Kidney (tissue), 22 donors: ENCODE measurements at places on chromosomes 6 and 20. TPM values are rescaled to one million over a fixed set of nuclear protein-coding genes. Genes with fewer than 3 reads are reported as not detected.

DNA sequence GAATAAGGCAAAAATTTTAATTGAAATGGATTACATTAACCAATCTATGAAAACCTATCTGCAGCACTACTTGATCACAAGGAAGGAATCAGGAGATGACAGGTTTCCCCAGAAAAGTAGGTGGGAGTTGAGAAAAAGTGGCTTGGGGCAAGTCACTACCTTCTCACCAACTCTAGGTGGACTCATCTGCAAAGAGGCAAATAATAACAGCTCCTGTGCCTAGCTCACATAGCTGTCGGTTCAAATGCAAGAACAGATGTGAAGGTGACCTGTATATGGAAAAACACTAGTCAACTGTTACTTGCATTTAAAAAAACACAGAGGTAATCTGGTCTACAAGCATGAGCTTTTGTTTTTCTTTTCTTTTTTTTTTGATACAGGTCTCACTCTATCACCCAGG is 67.2 kb downstream of the POPDC3 start:
- H3K27ac ChIP-seq = no peak overlapping the region
- no peak for DNase-seq
- H3K36me3 ChIP-seq = no peaks in the 10 kb centered on the region
- H3K4me1 ChIP-seq = no peaks in the 10 kb centered on the region

DNA sequence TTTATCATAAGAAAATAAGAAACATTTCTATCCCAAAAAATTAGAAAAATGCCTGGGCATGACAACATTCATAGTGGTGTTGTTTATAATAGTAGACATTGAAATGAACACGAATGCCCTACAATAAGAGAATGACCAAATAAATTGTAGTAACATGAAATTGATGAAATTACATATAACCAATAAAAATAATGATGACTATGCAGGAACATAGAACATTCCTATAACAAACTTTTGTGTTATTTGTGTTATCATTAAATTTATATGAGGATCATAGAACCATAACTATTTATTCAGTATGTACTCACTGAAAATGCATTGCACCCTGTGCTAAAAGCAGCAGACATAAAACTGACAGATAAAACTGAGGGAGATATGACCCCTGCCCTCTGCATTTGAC is 399.7 kb downstream of the CBLN4 start:
- DNase-seq = no peak
- no peaks in the 10 kb centered on the region for H3K27me3 ChIP-seq
- H3K4me1 ChIP-seq = no peaks in the 10 kb centered on the region
- H3K27ac ChIP-seq = no peak overlapping the region
- no peak overlapping the region for H3K4me3 ChIP-seq

DNA sequence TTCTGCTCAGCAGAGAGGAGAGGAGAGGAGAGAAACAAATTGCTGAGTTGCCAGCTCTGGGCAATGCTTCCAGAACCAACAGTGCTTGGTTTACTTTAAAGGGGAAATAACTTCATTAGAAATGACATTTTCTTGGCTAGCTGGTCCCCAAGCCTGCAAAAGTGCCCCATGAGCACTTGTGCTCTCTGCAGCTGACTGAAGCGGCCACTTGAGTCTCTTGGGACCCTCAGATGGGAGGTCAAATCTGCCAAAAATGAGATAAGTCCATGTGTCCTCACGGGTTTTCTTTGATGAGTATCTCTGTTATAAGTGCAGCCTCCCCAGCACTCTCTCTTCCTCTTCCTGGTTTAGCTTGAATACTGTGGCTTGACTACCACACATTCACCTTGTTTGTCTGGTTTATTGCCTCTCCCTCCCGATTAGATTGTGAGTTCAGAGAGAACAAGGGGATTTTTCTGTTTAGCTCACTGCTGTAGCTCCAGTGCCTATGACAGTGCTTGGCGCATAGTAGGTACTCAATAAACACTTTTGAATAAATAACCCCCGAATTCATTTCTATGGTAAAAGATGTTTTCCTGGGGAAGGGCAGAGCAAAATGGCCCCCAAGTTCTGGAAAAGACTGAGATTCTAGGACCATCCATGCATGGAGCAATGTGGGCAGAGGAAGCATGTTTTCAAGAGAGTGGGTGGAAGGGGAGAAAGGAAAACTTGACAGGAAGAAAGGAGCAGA is 7.0 kb upstream of the RIN2 start:
- H3K36me3 ChIP-seq = no peaks in the 10 kb centered on the region
- H3K27me3 ChIP-seq = no peaks in the 10 kb centered on the region
- no peaks in the 10 kb centered on the region for H3K4me1 ChIP-seq
- no peak overlapping the region for H3K27ac ChIP-seq
- H3K4me3 ChIP-seq = no peak overlapping the region

GPLD1 gene
- 0.94 TPM for total RNA-seq

DNA sequence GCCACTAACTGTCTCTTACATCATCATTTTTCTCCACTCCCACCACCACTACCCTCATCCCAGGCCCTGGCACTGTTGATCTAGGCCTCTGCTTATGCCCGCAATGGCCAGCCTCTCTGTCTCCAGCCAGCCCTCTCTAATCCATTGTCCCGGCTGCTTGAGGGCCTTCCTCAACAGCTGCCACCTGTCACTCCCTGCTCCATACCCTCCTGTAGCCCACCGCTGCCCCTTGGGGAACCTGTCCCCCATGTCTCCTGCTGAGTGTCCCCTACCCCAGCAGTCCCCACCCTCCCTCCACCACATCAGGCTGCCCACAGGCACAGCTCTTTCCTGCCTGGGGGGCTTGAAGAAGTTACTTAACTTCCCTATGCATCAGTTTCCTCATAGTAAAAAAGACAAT is 13.4 kb downstream of the TEAD3 start:
- no peaks in the 10 kb centered on the region for H3K27me3 ChIP-seq
- H3K36me3 ChIP-seq = peaks cover 2% of the 10 kb centered on the region
- H3K27ac ChIP-seq = no peak overlapping the region

DNA sequence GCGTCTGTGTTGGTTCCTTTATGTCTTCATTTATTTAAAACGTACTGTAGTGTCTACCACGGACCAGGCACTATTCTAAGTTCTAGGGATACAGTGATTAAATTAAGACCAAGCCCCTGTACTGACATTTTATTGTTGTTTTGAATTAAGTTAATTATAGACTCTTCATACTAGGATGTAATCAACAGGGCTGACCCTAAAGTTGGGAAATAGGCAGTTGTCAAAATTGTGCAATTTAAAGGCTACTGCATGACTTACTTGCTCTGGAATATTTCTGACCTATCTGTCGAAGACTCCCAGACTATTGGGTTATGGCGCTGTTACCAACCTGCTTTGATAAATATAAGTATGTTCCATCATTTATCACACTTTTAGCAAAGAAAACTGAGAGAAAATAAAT is 6.7 kb downstream of the MYO6 start:
- no peaks in the 10 kb centered on the region for H3K36me3 ChIP-seq
- peaks cover 4% of the 10 kb centered on the region for H3K4me1 ChIP-seq
- H3K27me3 ChIP-seq = no peaks in the 10 kb centered on the region
- no peak overlapping the region for H3K27ac ChIP-seq
- DNase-seq = no peak

DNA sequence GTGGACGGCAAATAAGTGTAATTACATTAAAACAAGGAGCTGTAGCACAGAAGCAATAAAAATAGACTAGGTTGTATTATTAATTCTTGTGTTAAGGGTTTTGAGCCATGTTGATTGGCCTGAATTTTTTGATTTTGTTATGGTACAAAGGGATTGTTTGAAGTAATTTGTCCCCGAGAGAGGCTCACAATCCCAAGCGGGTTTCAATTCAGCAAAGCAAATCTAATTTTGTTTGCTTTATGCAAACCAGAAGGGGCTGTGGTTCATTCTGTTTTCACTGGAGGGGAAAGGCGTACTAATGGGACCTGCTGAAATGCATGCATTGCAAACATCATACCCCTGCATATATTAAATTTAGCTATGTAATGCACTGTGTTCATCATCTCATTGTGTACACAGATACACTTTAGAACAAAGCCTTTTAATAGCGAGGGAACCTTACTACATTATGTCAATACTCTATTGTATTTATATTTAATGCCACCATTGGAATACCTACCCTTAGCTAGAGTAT is 379.5 kb upstream of the POU3F2 start:
- no peaks in the 10 kb centered on the region for H3K4me1 ChIP-seq
- H3K4me3 ChIP-seq = no peak overlapping the region
- H3K36me3 ChIP-seq = no peaks in the 10 kb centered on the region
- no peaks in the 10 kb centered on the region for H3K27me3 ChIP-seq
- DNase-seq = no peak

DNA sequence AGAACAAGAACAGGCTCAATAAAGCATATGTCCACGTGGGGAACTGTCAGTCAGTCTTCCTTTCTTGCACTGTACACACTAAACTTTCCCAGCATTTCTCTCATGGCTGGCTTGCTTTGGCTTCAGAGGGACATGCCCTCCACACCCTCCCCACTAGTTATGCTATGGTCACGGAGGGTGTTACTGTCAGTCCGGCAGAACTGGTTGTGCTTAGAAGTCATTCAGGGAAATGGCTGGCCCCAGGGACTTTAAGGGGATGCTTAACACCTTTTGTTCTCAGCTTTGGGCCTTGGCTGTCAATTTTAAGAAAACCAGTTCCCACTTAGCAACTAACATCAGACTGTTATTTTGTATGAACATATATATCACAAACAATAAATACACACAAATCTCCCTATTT is 55.1 kb downstream of the ELOVL5 start:
- peaks cover 2% of the 10 kb centered on the region for H3K36me3 ChIP-seq
- no peak overlapping the region for H3K4me3 ChIP-seq
- DNase-seq = no peak

ABRACL gene
- 24.9 TPM for total RNA-seq

DNA sequence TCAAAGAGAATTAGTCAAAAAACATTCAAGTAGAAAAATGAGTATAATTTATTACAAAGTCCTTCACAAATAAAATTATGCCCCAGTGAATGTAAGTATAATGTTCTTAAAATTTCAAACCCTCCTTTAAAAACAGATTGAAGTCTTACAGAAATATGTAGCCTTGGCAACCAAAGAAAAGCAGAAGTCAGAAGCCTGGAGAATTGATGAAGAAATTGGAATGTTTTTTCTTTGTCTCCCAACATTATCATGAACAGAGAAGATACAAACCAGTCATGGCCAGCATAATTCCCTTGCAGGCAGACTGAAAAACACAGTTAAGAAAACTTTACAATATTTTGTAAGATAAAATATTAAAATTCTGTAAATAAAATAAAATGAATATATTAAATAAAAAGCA is 221.9 kb downstream of the TBC1D32 start:
- H3K4me1 ChIP-seq = no peaks in the 10 kb centered on the region
- no peaks in the 10 kb centered on the region for H3K27me3 ChIP-seq
- H3K27ac ChIP-seq = no peak overlapping the region
- no peak for DNase-seq
- no peaks in the 10 kb centered on the region for H3K36me3 ChIP-seq

GRCh38 chr6:24415753-24416152 is 13.0 kb downstream of the MRS2 start:
- no peaks in the 10 kb centered on the region for H3K4me1 ChIP-seq
- peaks cover 16% of the 10 kb centered on the region for H3K36me3 ChIP-seq
- no peaks in the 10 kb centered on the region for H3K27me3 ChIP-seq

GRCh38 chr20:8756410-8756809 is 312.5 kb upstream of the PLCB4 start:
- H3K27me3 ChIP-seq = no peaks in the 10 kb centered on the region
- no peaks in the 10 kb centered on the region for H3K36me3 ChIP-seq
- H3K27ac ChIP-seq = no peak overlapping the region
- H3K4me3 ChIP-seq = no peak overlapping the region
- no peak for DNase-seq
- H3K4me1 ChIP-seq = no peaks in the 10 kb centered on the region

DNA sequence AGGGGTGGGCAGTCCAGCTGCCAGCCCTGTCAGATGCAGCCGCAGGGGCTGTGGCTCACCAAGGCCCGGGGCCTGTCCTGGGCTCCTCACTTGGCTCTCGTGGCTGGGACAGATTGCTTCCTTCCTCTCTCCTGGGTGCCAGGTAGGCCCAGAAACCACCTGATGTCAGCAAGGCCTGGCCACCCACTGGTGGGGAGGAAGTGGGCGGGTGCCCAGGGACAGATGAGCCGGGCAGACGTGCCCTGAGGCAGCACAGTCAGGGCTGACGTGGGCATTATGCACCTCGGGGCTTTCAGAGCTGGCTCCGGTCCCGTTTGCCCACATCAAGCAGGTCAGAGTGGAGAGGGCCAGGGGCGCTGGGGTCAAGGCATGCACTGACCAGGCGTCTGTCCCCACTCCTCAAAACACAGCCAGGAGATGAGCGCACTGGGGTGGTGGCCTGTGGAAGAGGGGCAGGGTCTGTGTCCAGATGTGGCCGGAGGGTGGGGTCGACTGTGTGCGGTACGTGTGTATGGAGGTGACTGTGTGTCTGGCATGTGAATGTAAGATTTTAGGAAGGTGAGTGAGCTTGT is 133.2 kb upstream of the PTPN1 start:
- H3K27me3 ChIP-seq = no peaks in the 10 kb centered on the region
- no peaks in the 10 kb centered on the region for H3K4me1 ChIP-seq
- H3K4me3 ChIP-seq = no peak overlapping the region
- DNase-seq = peak; percentile 70
- H3K36me3 ChIP-seq = no peaks in the 10 kb centered on the region

DNA sequence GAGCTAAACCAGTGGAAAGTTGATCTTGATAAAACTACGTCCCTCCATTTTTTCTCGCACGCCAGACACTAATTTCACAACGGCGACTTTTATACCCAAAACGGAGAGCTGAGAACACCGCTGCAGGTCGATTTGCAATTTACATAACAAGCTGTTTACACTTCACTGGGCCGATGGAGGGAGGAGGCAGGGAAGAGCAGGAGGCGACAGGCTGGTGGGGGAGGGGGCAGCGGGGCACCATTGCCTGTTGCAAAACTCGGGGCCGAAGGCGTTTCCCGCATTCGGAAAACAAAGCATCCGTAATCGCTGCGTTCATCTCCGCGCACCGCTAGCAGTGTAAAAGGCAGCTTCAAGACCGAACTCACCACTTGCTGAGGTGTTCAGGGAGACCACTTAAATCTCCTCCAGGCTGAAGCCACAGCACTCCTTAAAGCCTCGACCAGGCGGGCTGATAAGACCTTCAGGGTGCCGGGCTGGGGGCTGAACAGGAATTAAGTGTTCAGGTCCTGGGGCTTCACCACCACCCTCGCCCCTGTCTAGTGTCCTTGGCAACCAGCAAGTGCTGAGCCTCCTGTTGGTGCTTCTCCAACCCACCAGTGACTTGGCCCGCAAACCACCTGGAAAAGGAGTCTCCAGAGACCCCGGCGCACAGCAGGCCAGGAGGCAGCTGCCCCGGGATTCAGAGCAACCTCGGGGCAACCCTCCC is 2.0 kb upstream of the FOXC1 start:
- peak; percentile 82 for DNase-seq
- peaks cover 3% of the 10 kb centered on the region for H3K36me3 ChIP-seq
- peak overlapping the region; percentile 54 for H3K27ac ChIP-seq
- no peaks in the 10 kb centered on the region for H3K4me1 ChIP-seq
- H3K27me3 ChIP-seq = peaks cover 21% of the 10 kb centered on the region

- H3K4me3 ChIP-seq = no peak overlapping the region
- DNase-seq = no peak
- no peaks in the 10 kb centered on the region for H3K27me3 ChIP-seq
- H3K36me3 ChIP-seq = no peaks in the 10 kb centered on the region
- H3K27ac ChIP-seq = no peak overlapping the region
- H3K4me1 ChIP-seq = no peaks in the 10 kb centered on the region
Measured at GRCh38 chr20:59817846-59818615, 115.4 kb downstream of the SYCP2 start.

TREM1 gene
- 1.4 TPM for total RNA-seq
